Activated naive CD4-positive, alpha-beta T cell treated with Interleukin-2 at 50 U/mL for 16 hours (primary cell): ENCODE measurements at places on chromosomes 3 and 15.

GRCh38 chr15:93882141-93882540, 349.2 kb upstream of the MCTP2 start:
- no peak for DNase-seq

GRCh38 chr3:48678566-48679380, 6.9 kb downstream of the NCKIPSD start:
- DNase-seq: no peak

DNA sequence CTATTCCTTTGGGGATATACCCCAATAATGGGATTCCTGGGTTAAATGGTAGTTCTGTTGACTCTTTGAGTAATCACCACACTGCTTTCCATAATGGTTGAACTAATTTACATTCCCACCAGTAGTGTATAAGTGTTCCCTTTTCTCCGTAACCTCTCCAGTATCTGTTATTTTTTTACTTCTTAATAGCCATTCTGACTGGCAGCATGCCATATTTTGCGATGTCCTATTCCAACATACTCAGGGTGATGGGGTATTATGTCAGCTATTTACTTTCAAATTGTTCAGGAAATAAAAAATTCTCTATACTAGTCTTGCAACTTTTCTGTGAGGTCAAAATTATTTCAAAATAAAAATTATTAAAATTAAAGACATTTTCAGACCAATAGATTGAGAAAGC, 9.1 kb upstream of the PARP14 start:
- no peak for DNase-seq

DNA sequence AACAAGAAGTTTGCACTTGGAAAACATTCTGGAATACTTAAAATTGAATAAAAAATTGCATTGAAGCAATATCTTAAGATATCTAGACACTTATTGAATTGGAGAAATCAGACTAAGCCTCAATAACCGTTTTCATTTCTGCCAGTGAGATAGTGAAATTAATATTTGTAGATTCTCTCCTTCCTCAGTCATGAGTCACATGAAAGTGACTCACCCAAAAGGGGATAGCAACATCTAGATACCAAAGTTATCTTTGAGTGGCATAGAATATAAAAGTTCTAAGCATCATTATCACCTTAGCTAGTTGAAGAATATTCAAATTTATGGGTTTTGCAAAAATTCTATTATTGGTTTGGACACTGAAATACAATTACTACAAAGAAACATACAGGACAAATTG, 614.8 kb upstream of the ZNF717 start:
- no peak for DNase-seq

- no peak for DNase-seq
Measured at GRCh38 chr3:63278171-63279004, at the start of gene SYNPR. SYNPR (plus strand) TSS chr3:63278308.

GRCh38 chr3:126131881-126132750, 48.2 kb upstream of the SLC41A3 start:
- no peak for DNase-seq

DNA sequence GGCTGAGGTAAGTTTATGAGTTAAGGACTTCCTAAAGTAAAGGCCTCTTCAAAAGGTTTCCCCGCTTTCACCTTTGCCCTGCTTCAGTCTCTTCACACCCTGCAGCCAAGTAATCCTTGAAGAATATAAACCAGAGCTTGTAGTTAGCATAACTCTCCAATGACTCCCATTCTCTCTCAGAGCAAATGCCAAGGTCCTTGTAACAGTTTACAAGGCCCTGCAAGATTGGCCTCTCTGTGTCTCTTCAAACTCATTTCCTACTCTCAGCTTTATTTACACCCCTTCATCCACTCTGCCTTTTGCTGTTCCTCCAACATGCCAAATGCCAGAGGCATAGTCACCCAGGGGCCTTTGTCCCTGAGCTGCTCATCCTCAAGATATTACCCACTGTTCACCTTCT, 60.5 kb upstream of the MME start:
- no peak for DNase-seq

- no peak for DNase-seq
Measured at GRCh38 chr15:89113296-89114024, 25.2 kb downstream of the ABHD2 start.
